Dorsolateral prefrontal cortex (tissue), 122 donors: ENCODE measurements at places on chromosomes 4 and X. TPM values are rescaled to one million over a fixed set of nuclear protein-coding genes. Genes with fewer than 3 reads are reported as not detected.

The IL2 gene
- total RNA-seq = not detected

The CNKSR2 gene
- 105 TPM for total RNA-seq

The ARMCX1 gene
- 37.1 TPM for total RNA-seq

The ADH1A gene
- total RNA-seq = not detected

The C4orf50 gene
- 37.8 TPM for total RNA-seq

The MID2 gene
- 23.2 TPM for total RNA-seq

The PLAC8 gene
- total RNA-seq = not detected

The PLXNB3 gene
- total RNA-seq = 202 TPM

The BEND2 gene
- not detected for total RNA-seq

The MRPS18C gene
- total RNA-seq = 61.0 TPM

The MAGEA9B gene
- not detected for total RNA-seq

The NHS gene
- total RNA-seq = 8.0 TPM
